Caki2 (cell line): ENCODE measurements at places on chromosomes 1 and 21.

- DNase-seq = no peak
Measured at GRCh38 chr1:221687836-221688487, 53.9 kb downstream of the DUSP10 start.

DNA sequence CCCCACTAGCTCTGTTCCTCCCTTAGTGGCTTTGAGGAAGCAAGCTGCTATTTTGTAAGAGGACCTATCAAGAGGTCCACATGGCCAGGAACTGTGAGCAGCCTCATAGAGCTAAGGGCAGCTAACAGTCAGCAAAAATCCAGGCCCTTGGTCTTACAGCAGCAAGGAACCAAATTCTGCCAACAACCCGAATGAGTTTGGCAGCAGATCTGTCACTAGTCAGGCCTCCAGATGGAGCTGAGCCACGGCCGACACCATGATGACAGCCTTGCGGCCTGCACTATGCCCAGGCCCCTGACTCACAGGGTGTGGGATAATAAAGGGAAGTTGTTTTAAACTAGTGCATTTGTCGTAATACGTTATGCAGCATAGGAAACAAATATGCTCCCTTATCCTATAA, 28.0 kb upstream of the H3-3A start:
- DNase-seq = no peak

DNA sequence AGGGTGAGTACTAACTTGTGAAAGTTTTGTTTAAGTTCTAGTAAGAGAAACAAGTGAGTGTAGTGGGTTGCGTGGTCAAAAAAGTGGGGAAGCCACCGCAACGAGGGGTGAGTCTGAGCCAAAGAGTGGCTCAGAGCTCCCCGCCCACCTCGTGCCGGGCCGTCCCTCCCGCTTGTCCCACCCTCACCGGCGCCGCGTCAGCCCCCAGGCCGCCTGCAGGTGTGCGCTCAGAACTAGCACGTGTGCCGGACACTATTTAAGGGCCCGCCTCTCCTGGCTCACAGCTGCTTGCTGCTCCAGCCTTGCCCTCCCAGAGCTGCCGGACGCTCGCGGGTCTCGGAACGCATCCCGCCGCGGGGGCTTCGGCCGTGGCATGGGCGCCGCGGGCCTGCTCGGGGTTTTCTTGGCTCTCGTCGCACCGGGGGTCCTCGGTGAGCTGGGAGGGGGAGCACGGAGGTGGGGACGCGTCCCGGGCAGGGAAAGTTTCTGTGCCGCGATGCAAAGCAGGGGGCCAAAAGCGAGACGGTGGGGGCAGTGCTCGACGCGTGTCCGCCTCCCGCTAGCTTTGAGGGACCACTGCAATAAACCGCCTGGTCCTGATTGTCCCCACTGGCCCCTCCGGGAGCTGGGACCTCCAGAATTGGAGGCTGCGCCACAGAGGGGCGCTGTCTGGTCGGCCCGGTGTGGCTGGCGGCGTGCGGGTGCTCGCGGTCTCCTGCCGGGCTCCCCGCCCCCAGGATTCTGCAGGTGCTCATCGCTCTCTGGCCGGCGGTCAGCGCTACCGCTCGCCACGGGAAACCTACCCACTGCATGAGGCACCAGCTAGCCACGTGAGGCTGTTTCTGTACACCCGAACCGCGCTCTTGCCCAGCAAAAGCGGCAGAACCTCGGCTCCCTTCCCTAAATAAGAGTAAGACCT, at the start of gene CR2:
TSS of gene CR2 (plus strand) at position 283 of the 919 bp plus-strand sequence. CDS start at position 374, 91 bp downstream.
- peak; percentile 1 for DNase-seq

GRCh38 chr1:209208648-209209047, 374.9 kb upstream of the CAMK1G start:
- no peak for DNase-seq

- DNase-seq = no peak
Measured at GRCh38 chr1:239960366-239960765, 131.3 kb upstream of the FMN2 start.

DNA sequence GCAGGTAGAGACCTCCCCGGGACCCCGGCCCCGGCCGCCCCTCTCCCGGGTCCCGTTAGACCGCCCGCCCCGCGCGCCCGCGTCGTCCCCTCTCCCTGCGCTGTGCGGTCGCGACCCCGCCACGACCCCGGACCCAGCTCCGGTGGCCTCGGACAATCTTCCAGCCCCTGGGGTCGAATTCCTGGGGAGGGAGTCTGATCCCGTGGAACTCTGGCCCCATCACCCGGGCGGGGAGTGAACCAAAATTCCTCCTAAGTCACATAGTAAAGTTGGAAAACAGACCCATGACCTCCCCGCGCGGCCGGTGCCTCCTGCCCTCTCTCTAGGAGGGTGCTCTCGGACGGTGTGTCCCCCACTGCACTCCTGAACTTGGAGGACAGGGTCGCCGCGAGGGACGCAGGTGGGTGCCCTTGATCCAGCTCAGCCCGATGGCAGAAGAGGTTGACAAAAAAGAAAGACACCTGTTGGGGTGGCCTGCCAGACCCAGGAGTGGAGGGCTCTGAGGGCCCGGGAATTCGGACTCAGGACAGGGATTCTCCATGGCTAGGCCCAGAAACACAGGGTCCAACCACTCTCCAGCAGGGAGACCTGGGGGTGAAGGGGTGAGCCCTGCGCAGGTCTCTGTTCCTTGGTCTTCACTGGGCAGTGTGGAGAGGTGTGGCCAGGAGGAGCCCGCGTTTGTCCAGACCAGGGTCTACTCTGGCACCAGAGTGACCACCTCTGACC, 451 bp downstream of the ADAMTSL4 start:
- DNase-seq = no peak

GRCh38 chr1:202315576-202316168, 26.1 kb downstream of the UBE2T start:
- peak; percentile 57 for DNase-seq

- DNase-seq = peak; percentile 64
Measured at GRCh38 chr1:30911059-30911954, 2.7 kb upstream of the SDC3 start.

DNA sequence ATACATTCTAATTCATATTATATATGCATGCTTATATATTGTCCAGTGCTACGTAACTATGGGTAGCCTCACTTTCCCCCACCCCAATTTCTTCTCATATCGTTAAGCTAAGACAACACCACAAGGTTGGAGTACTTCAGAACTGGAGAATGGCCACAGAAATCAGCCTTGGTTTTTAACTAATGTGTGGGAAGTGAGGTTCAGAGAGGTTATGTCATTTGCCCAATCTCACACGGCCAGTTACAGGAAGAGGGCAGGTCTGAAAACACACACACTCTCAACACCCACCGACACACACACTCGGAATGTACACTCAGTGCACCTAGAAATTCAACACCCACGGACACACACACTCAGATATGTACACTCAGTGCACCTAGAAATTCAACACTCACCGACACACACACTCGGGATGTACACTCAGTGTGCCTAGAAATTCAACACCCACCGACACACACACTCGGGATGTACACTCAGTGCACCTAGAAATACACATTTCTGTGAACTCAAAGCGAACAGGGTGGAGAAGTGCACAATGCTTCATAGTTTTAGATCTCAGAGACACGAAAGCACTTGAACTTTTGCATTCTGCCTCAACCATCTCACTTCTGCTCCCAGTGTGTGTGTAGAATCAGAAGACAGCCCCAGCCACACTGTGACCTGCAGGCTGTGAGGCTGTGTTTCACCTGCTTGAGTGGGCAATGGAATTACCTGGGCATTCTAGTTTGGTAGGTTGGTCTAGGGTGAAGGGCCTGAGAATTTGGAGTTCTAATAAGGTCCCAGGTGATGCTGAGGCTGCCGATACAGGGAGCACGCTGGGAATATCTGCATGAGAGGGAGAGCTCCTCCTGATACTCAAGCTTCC, 170.4 kb downstream of the CLIC6 start:
- DNase-seq = peak; percentile 37

- no peak for DNase-seq
Measured at GRCh38 chr1:200971428-200971903, 52.0 kb downstream of the KIF21B start.

- peak; percentile 21 for DNase-seq
Measured at GRCh38 chr1:52926864-52927211, 238 bp upstream of the SCP2 start.

DNA sequence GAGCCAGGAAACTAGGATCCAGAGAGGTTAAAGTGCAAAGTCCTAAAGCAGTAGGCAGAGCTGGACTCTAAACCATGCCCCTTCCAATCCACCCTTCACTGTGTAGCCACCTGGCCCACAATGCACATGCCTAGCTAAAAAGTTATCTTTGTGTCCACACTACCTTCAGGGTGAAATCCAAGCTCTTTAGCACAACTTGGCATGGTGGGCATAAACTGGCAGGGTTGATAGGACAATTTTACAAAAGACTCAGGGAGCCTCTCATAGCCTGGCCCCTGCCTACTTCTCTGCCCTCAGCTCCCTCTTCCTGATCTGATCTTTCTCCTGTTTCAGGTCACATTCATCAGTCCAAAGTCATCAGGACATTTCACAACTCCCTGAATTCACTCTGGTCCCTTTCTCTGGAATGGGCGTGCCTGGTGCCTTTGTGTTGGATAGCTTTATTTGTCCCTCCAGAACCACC, 513.9 kb downstream of the OMA1 start:
- DNase-seq = no peak

- no peak for DNase-seq
Measured at GRCh38 chr1:161497961-161498360, 7.3 kb upstream of the FCGR2A start.

DNA sequence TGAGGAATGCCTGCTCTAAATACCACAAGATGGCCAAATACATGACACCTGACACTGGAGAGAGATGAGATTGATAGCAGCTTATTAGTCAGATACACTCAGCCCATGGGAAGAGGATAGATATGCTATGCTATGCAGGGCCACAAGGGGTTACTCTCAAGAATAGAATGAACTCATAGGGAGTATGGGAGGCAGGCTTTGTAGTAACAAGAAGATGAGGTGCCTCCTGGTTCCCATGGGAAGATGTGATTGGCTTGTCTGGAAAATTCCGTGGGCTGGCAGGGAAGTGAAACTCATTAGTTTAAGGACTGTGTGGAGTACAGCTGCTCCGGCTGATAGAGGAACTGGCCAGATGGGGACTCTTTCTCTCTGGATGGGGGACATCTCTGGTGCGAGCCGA, 16.5 kb downstream of the CCDC30 start:
- DNase-seq = no peak

DNA sequence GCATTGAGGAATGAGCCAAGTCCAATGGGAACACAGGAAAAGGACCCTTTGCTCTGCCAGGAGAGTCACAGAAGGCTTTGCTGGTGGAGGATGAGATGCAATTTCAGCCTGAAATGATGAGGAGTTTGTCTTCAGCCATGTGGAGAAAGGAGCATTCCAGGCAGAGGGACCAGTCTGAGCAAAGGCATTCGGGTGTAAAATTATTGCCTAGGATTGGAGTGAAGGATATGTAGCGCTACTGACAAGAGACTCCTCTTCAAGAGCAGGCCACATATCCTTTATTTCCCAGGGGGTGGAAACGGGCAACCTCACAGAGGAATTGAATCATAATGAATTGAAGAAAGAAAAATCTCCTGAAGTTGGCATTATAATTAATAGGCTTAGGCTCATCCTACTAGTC, 1.1 kb upstream of the CSF1 start:
- DNase-seq = no peak

DNA sequence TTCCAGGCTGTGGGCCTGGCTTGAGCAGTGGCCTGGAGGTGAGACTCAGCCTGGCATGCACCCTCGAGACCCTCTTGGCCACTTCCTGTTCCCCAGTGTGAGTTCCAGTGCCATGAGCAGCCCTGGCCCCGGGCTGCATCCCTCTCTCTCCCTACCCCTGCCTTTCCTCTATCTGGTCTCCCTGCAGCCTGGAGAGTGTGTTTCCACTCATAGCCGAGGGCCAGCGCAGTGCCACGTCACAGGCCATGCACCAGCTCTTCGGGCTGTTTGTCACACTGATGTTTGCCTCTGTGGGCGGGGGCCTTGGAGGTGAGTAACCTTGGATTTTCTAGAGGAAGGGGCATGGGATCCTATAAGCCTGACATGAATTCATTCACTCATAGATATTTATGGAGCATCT, 13.6 kb downstream of the RHBG start:
- no peak for DNase-seq

DNA sequence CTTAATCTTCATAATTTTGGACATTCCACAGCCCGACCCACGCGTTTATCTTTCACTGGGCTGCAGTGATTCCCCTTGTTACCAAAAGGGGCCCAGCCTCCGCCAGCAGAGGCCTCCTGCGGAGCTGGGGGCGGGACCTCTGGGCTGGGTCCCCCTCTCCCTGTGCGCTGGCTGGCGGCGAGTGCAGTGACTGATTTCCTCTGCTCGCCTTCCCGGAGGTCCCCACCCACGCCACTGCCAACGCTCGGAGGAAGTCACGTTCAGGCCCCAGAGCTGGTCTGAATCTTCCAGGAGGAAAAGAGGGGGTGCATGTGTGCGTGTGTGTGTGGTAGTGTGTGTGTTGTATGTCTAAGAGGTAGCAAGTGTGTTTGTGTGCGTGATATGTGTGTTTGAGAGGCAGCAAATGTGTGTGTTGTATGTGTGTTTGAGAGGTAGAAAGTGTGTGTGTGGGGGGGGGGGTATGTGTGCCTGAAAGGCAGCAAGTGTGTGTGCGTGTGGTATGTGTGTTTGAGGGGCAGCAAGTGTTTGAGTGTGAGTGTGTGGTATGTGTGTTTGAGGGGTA, 35.0 kb upstream of the JAK1 start:
- DNase-seq = no peak

DNA sequence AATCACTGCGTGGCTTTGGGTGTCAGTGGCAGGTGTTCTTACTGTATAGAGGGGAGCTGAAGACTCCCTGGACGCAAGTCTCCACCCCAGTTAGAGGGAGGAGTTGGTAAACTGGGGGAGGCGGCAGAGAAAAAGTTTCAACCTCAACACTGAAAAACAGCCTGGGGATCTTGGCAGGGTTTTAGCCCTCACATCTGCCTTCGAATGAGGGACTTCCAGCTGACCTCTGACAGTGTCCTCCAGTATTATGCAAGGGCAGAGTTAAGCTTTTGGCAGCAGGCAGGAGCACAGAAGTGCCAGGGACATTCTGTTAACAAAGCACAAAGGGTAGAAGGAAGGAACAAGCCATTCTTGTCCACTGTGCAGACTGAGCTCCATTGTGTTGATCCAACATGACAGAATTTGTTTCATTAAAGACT, 41.2 kb upstream of the RAB4A start:
- no peak for DNase-seq

DNA sequence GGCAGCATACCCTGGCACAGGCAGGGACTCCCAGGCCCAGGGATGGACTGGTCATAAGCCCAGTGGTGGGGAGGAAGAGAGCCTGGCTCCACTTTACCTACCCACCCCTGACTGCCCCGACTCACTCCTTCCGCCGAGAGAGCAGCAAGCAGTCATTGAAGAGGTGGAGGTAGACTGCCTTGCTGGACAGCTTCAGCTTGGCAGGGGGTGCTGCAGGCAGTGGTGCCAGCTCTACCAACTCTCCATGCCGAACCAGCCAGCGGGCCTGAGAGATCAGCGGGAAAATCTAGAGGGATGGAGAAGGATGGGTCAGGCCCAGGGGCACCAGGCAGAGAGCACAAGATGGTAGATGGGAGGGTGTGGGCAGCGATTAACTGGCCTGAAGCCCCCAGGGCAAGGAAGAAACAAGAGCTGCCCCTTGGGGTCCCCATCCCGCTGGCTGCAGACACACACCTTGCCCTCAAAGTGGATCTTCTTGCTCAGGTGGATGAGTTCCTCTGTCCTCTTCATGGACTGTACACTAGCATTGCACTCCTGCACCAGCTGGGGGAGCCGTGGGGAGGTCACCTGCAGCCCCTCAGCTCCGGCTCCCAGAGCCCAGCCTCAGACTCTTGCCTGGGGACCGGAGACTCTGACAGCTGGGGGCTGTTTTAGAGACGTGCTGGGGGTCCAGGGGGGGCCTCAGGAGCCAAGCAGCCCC, 7.7 kb downstream of the ARHGEF19 start:
- no peak for DNase-seq

GRCh38 chr1:205014783-205015182, 28.2 kb upstream of the CNTN2 start:
- DNase-seq = no peak
